ENCODE measurements at places on chromosomes 12 and 14.

GRCh38 chr12:42689699-42690098 lies 100.2 kb upstream of the PRICKLE1 start:
- no peak overlapping the region for H3K4me3 ChIP-seq
- H3K27ac ChIP-seq, result no peak overlapping the region
- DNase-seq, result no peak
- no peaks in the 10 kb centered on the region for H3K36me3 ChIP-seq

DNA sequence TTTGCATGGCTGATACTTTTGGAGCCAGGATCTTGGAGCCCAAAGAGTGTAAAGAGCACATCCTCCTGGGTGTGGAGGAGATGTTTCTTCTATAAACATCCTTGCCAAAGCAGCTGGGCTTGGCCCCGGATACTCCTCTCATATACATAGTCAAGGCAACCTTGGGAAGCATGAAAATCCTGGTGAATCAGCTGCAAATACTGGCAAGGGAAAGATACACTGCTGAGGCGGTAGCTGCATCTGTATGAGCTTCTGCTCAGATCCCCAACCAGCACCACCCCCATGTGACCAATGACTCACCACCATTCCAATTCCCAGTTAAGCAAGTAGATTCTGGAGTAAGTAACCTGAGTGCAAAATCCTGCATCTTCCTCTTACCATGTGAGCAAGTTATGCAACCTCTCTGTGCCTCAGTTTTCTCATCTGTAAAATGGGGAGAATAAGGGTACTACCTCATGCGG lies 567.4 kb downstream of the MED13L start:
- no peak overlapping the region for H3K27ac ChIP-seq
- H3K27me3 ChIP-seq, result peaks cover 42% of the 10 kb centered on the region
- no peaks in the 10 kb centered on the region for H3K36me3 ChIP-seq
- H3K4me1 ChIP-seq, result no peaks in the 10 kb centered on the region
- no peak overlapping the region for H3K4me3 ChIP-seq

DNA sequence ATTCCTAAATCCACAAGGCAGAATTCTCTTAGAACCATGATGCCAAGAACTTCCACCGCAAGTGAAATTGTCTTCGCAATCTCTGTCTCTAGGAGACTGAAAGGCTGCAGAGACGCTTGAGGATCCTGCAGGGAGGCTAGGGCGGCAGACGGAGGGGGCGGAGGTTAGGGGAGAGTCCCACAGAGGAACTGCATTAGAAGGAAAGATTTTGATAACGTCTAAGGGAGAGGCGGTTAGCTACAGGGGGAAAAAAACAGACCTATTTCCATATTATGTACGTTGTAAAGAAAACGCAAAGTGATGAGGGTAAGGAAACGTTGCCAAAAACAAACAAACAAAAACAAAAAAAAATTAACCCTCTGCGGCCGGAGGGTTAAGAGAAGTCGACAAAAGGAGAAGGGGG lies 595 bp downstream of the KLHL28 start:
- H3K4me1 ChIP-seq, result peaks cover 24% of the 10 kb centered on the region
- no peak overlapping the region for H3K27ac ChIP-seq
- H3K36me3 ChIP-seq, result no peaks in the 10 kb centered on the region
- DNase-seq, result peak; percentile 69

GRCh38 chr14:35122696-35123387 lies 490 bp downstream of the PRORP start:
- peaks cover 29% of the 10 kb centered on the region for H3K4me1 ChIP-seq
- H3K27ac ChIP-seq, result peak overlapping the region; percentile 100
- peak overlapping the region; percentile 98 for H3K4me3 ChIP-seq
- peak; percentile 18 for DNase-seq

DNA sequence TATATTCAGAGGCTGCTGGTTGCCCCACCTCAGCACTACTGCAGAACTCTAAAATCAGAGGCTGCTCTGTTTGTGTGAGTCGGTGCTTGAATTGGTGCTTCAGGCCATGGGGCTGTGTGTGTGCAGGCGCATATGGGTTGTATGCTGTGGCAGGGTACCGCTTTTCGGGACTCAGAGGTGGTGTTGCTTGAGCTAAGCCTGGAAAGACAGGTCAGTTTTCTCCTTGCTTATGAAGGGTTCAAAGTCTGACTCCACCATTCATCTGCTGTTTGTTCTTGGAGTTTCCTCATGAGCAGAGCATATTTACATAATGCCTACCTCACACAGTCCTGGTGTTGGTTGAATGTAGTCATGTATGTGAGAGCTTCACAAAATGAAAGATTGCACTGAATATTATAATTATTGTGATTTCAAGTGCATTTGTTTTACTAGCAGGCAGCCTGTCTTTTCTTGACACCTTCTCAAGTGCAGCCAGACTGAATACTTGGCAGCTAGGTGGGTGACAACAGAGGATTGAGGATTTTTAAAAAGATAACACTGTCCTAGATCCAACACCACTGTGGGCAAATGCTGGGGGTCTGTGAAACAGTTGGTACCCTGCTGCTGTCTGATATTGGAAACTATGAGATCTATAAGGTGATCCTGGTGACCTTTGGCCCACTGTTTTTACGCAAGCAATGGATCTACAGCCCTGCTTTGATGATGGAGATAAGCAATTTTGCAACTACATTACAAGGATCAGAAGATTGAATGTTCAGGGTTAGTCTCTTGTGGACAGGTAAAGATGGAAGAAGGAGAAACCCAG lies 1.0 kb upstream of the ANG start:
- DNase-seq, result no peak
- H3K36me3 ChIP-seq, result no peaks in the 10 kb centered on the region

DNA sequence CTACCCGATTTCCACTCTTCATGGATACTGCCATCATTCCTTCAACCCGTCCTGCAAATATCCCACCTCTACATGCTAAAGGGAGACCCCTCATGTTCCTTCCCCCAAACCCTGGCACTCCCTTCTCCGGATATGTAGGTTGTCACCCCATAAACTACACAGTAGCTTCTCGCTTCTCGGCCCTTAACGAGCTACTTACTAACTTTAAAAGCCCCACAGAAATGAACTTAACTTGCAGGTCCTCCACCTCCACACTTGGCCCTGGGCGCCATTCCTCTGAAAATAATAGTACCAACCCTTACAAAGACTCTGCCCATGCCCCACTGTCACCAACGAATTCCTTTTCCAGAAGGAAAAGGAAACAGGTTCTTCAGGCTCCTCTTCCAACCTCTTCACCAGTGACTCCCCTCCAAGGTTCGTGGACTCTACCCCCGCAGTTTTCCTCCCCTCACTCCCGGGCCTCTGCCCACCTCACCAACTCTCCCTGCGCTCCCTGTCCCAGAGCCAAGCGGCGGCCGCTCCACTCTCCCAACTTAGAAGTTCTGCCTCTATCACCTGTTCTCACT lies 1.2 kb downstream of the SPPL3 start:
- H3K27ac ChIP-seq, result peak overlapping the region; percentile 94
- H3K4me3 ChIP-seq, result peak overlapping the region; percentile 100
- peaks cover 7% of the 10 kb centered on the region for H3K36me3 ChIP-seq

- no peaks in the 10 kb centered on the region for H3K36me3 ChIP-seq
- no peak for DNase-seq
- H3K27ac ChIP-seq, result no peak overlapping the region
- H3K4me1 ChIP-seq, result no peaks in the 10 kb centered on the region
- H3K27me3 ChIP-seq, result no peaks in the 10 kb centered on the region
Observed at GRCh38 chr12:118503476-118503875, 127.1 kb downstream of the SUDS3 start.

DNA sequence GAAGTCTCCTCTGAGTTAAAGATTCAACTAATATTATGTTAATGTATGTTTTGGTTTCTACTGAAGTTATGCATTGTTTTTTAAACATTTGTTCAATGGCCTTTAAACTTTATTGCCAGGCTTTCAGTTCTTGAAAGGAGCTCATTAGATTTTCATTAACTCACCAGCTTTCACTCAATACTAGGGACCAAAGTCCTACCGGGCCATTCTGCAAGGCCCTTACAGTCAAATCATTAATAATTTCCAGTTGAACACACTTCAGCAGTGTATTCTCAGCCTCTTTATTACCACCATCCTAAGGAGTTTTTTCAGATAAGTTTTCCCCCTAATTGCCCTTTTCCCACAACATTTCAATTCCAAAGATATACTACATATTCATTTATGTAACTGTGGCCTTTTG lies 409.2 kb downstream of the DIO2 start:
- H3K36me3 ChIP-seq, result no peaks in the 10 kb centered on the region
- H3K27me3 ChIP-seq, result peaks cover 22% of the 10 kb centered on the region
- DNase-seq, result no peak
- no peak overlapping the region for H3K4me3 ChIP-seq
- H3K27ac ChIP-seq, result no peak overlapping the region

DNA sequence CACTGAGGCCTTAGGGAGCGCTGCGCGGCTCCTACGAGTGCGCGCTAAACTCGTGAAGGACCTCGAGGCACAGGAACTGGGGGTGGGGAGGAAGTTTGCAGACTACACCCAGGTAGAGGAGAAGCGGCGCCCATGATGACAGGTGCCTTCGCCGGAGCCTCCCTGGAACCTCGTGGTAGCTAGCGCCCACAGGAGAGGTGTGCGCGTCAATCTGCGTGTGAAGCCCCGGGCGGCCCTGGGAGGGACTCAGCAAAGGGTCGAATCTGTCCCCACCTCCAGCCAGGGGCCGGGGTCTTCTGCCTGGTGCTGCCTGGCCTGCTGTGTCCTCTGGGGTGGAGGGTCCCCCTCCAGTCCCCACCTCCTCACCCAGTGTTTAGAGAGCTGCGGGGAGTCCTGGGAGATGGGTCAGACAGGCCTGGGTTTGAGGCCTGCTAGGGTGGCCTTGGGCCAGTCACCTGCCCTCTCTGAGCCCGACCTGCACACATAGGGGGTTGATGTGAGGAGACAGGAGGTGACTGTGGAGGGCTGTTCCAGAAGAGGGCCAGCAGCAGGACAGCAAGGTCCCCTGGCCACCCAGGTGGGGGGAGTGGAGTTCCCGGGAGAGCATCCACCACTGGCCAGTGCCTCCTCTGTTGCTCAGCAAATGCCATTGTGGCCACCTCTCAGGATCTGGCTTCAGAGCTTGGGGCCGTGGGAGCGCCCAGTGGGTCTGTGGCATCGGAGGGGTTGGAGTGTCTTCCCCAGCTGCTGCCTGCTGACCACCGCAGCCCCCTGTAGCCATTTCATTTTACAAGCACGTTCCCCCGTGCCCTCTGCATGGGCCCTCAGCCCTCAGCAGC lies 20.2 kb upstream of the KIF26A start:
- no peak overlapping the region for H3K4me3 ChIP-seq
- DNase-seq, result no peak
- no peaks in the 10 kb centered on the region for H3K4me1 ChIP-seq
- no peak overlapping the region for H3K27ac ChIP-seq
- H3K36me3 ChIP-seq, result no peaks in the 10 kb centered on the region

- no peak overlapping the region for H3K27ac ChIP-seq
- peaks cover 9% of the 10 kb centered on the region for H3K4me1 ChIP-seq
- DNase-seq, result peak; percentile 18
- no peak overlapping the region for H3K4me3 ChIP-seq
- H3K36me3 ChIP-seq, result no peaks in the 10 kb centered on the region
- H3K27me3 ChIP-seq, result no peaks in the 10 kb centered on the region
Observed at GRCh38 chr14:63155511-63156185, 48.6 kb upstream of the RHOJ start.

- no peaks in the 10 kb centered on the region for H3K36me3 ChIP-seq
- no peak overlapping the region for H3K27ac ChIP-seq
- no peaks in the 10 kb centered on the region for H3K27me3 ChIP-seq
- H3K4me3 ChIP-seq, result no peak overlapping the region
- no peaks in the 10 kb centered on the region for H3K4me1 ChIP-seq
- DNase-seq, result no peak
Observed at GRCh38 chr14:103160321-103161053, 37.2 kb downstream of the TNFAIP2 start.

DNA sequence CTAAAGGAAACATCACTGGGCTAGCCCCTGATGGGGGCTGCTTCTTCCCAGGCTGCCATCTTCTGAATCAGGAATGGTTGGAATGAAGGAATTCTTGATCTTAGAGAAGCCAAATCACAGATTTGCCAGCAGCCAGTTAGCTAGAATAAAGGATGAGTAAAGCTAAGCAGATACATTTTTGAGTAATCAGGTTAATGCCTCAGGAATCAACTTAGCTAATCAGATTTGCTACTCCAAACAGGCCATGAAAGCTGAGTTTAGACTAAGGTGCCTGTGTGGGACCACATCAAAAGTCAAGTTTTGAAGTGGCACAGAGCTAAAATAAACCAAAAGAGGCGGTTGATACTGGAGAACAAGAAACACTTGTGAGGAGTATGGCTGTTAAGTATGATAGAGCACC lies 28.8 kb upstream of the LMO3 start:
- no peak for DNase-seq
- H3K36me3 ChIP-seq, result no peaks in the 10 kb centered on the region
- no peaks in the 10 kb centered on the region for H3K27me3 ChIP-seq
- H3K4me3 ChIP-seq, result no peak overlapping the region
- no peak overlapping the region for H3K27ac ChIP-seq

All from MCF 10A (cell line).